ENCODE measurements at places on chromosomes 1 and 21.

GRCh38 chr1:165925498-165926079 is 98.2 kb downstream of the UCK2 start:
- DNase-seq: no peak

DNA sequence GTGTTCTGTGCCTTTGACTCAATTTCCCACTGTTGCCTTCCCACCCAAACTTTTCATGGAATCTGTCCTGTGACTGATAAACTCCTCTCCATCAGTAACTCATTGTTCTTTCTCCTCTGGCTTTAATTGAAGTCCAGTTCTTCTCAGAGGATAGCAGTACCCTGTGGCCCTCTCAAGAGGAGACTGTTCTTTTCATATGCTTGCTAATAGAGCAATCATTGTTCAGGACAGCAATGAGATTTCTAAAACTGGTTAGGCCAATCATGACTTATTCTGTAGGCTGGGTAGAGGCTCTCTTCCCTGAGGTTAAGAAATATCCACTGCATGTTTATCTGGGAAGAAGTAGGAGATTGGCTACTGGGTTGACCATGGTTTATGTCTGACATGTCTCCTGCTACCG is 98.8 kb downstream of the CHD1L start:
- DNase-seq: no peak

GRCh38 chr1:12424087-12424529 is 193.9 kb downstream of the DHRS3 start:
- DNase-seq: no peak

GRCh38 chr21:35373998-35374397 is 324.9 kb upstream of the RUNX1 start:
- DNase-seq: no peak

GRCh38 chr1:54227091-54227602 is 27.2 kb downstream of the MRPL37 start:
- no peak for DNase-seq

GRCh38 chr21:28509031-28509430 is 483.6 kb downstream of the LTN1 start:
- no peak for DNase-seq

- no peak for DNase-seq
These were observed 213.0 kb downstream of the COL24A1 start for GRCh38 chr1:85943526-85943925.

DNA sequence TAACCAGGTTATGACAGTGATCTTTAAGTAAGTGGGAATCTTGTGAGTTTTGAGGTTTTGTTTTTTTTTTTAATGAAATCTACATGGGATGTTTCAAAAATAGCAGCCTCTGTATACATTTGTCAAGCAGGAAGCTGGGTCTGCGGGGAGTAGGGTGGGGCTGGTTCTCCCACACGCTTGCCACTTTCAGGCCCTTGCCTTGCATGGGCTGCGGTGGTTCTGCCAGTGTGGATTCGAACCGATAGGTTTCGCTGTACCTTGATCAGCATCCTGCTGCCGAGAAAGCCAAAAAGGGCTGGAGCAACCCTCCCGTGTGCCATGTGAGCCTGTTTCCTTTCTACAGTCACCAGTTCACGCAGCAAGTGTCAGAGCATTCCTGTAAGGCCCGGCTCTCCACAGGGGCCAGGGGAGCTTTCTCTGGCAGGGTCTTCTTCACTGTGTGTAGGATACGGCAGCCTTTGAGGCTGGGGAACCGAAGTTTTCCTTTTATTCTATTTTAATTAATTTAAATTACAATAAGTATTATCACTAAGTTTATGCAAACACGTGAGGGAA is 79.2 kb upstream of the SAMD11 start:
- DNase-seq: no peak

- DNase-seq: no peak
These were observed 142.5 kb downstream of the DAB1 start for GRCh38 chr1:57281324-57281723.

- no peak for DNase-seq
These were observed 278.7 kb downstream of the CAMTA1 start for GRCh38 chr1:7063981-7064380.

- peak; percentile 45 for DNase-seq
These were observed 130.4 kb downstream of the AK5 start for GRCh38 chr1:77412069-77412819.

DNA sequence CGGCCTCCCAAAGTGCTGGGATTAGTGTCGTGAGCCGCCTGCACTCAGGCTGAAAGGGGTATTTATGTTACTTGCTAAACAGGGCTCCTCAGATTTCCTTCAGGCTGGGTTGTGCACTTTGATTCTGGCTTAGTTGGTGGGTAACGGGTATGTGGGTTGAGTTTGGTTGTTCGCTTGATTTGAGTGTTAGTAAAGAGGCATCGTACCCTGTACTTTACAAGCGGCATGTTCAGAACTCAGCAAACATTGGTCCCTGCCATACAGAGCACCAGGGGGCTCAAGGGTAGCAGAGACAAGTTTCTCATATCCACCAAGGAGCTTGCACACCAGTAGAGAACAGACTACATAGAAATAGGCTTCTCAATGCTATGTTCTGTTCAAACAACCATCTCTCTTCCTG is 147.8 kb downstream of the PGBD5 start:
- DNase-seq: no peak

GRCh38 chr1:70319750-70320149 is 34.8 kb downstream of the ANKRD13C start:
- no peak for DNase-seq

DNA sequence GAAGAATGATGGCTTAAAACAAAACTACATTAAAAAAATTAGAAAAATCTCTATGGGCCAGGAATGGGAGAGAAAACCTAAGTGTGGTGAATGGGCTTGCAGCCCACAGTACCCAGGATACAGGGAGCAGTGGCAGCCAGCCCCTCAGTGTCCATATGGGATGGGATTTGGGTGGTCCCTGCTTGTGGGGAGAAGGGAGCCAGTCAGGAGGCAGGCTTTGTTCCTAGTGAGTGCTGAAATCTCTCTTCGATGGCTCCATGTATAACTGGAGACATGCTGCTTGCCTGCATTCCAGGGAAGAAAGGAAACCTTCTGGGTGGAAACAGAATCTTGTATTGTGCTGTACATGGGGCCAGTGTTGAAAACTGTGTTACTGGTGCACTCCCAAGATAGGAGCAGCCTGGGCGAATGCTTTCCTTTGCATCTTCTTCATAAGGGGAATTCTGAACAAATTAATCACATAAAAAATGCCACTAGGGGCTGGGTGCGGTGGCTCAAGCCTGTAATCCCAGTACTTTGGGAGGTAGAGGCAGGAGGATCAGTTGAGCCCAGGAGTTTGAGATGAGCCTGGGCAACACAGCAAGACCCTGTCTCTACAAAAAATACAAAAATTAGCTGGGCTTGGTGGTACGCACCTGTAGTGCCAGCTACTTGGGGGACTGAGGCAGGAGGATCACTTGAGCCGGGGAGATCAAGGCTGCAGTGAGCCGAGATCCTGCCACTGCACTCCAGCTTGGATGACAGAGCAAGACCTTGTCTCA is 36.0 kb downstream of the PTPRU start:
- no peak for DNase-seq

DNA sequence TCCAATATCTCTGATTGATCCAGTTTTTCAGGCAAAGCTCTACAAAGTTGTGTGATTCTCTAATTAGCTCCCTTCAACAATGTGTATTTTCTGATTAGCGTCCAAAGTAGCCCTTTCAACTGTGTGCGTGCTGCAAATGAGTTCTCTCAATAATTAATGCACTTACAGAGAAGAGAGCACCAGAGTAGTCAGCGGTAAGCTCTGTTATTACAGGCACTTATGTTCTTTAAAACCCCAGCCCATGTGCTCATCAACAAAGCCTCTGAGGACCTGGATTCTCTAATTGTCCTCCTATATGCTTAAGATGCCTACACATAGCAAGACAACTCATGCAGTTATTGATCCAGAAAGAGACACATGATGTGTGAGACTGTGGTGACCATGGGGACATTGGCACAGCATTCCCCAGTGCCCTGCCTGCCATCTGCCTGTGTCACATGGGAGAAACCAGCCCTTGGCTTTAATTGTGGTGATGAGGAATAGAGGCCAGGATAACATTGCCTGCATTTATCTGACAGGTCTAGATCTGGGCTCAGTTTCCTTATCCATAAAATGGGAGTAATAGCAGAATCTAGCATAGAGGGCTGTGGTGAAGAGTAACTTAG is 151.7 kb downstream of the PCP4 start:
- DNase-seq: no peak

DNA sequence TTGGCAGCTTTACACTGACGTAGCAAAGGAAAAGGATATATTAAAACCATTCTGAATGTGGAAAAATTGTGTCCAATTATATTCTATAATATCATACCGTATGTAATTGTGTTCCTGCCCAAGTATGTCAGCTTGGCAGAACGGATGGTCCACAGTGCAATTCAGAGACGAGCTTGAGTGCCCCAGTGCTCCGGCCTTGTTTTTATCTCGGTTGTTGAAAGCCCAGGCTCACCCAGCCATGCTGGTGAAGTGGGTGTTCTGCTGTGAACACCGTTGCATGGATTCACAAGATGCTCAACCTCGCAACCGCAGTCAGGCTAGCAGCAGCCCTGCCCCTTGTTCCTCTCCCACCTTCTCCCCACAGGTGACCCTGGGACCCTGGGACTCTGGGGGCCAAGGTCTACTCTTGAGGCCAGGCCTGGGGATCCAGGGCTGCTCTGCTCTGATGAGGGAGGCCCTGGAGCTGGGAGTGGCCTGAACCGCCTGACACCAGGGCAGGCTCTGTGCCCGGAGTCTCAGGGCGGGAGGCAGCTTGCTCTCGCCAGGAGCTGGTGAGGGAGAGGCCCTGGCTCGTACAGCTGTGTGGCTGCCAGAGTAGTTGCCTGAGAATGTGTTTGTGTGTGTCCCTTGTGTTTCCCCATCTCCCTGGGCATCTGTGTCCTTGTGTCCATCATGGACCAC is 11.2 kb downstream of the PTPRF start:
- DNase-seq: no peak

GRCh38 chr1:36755303-36756230 is 272.9 kb upstream of the CSF3R start:
- no peak for DNase-seq

DNA sequence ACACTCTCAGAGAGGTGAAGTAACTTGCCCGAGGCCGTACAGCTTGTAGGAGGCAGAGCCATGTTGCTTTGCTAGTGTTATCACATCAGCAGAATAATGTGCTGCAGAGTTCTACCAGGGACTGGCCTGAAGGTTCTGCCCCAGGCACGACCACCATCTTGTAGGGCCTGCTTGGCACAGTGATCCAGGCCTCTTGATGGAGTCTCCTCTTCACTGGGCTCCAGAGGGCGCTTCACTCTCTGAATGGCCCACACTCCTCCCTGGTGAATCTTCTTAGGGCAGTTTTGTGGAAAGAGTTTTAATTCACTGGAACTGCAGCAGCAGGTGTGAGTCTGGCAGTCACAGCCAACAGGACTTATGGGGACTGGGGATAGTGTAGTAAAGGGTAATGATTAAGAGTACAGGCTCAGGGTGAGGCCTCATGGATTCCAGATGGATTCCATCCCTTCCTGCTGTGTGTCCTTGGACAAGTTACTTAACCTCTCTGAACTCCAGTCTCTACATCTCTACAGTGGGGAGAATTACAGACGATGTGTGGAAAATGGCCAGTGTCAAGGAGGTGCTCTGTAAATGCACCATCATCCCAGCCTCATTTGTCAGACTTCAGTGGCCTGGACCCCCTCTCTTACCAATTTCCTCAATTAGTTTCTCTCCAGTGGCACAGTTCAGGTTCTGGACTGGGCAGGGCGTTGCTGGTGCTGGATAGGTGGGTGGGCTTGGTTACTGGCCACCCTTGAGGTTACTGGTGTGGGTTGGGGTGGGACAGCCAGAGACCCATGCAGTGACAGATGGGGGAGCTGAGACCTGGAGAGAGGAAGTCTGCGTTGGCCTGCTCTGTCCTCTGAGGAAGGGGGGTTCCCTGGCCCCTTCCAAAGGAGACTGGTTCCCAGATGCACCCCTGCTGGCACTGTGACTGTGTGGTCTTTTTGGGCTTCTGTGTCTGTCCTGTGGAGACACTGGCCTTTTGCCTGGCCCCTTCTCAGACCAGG is 45.9 kb upstream of the CSF3R start:
- DNase-seq: no peak

DNA sequence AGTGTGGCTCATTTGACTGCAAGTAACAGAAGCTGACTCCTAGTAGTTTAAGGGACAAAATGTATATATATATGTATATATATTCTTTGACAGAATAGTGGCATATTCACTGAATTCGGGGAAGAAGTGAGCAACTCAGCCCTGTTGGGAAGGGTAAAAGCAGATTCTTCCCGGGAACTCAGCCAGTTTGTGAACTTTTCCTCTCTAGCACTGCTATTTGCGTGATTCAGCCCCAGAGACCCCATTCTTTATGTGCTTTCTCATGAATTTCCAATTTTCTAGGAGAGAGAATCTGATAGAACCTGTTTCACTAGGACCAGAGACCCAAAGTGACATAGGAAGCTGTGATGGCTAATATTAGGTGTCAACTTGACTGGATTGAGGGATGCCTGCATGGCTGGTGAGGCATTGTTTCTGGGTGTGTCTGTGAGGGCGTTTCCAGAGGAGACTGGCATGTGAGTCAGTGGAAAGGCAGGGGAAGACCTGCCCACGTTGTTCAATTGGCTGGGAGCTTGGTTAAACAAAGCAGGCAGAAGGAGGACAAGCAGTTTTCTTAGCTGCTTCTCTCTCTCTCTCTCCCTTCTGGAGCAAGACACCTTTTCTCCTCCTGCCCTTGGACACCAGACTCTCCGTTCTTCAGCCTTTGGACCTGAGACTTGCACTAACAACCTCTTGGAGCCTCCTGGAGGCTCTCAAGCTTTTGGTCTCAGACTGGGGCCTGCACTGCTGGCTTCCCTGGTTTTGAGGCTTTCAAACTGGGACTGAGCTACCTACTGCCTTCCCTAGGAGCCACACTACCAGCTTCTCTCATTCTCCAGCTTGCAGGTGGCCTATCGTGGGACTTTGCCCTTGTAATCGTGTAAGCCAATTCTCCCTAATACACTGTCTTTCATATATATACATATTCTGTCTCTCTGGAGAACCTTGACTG is 93.4 kb upstream of the KCNK1 start:
- DNase-seq: no peak

DNA sequence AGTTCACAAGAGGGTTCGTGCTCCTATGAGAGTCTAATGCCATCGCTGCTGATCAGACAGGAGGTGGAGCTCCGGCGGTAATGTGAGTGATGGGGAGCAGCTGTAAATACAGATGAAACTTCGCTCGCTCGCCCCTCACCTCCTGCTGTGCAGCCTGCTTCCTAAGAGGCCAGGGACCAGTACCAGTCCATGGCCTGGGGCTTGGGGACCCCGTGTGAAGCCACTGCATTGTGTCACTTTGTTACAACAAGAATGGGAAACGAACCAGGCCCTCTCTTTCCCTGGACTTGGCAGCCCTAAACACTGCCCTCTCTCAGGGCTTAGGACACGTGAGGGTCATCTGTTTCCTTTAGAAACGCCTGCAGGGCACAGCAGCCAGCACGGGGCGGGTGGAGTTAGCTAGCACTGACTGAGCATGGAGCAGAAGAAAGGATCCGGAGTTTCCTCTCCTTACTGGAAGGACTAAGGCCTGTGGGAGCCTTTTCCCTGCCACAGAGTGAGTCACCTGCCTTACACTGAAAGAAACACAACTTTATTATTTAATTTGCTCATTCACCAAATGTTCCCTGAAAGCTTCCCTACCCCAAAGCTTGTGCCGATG is 185.2 kb upstream of the TMEM51 start:
- DNase-seq: no peak

All from KBM-7 (cell line).